CD4-positive, alpha-beta T cell treated with Interleukin-4 for 4 hours (primary cell): ENCODE measurements at places on chromosomes 4 and X.

GRCh38 chr4:101400096-101400495 is 52.8 kb upstream of the PPP3CA start:
- no peak for DNase-seq

- DNase-seq = no peak
Observed at GRCh38 chr4:7829652-7830580, 109.7 kb downstream of the AFAP1 start.

DNA sequence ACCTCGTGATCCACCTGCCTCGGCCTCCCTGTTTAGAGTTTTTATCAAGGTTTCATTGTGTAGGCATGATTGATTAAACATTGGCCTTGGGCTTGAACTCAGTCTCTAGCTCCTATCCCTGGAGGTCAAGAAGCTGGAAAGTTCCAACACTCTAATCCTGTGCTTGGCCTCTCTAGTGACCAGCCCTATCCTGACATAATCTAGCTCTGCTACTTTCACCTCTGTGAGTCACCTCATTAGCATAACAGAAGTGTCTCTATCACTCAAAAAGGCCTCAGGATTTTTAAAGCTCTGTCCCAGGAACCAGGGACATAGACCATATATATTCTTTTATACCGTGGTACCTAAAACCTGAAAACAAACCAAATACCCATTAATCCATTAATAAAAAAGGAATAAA is 377.5 kb downstream of the CENPC start:
- no peak for DNase-seq

- DNase-seq = no peak
Observed at GRCh38 chr4:158259955-158260575, 49.8 kb downstream of the TMEM144 start.

DNA sequence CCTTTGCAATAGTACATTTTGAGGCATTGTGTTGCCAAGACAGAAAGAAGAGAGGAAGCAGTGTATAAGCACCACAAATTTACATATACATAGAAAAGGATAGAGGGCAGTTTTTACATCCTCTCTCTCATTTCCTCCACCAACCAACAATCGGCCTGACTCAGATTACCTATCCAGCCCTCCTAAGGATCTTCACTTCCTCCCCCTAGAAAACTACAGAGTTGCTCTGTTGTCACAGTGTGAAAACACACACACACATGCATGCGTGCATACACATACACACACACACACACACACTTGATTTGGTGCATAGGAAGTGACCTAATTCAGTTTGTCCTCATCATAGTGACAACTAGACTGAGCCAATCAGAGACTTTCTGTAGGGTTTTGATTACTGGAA is 98.8 kb upstream of the SPRY1 start:
- no peak for DNase-seq

DNA sequence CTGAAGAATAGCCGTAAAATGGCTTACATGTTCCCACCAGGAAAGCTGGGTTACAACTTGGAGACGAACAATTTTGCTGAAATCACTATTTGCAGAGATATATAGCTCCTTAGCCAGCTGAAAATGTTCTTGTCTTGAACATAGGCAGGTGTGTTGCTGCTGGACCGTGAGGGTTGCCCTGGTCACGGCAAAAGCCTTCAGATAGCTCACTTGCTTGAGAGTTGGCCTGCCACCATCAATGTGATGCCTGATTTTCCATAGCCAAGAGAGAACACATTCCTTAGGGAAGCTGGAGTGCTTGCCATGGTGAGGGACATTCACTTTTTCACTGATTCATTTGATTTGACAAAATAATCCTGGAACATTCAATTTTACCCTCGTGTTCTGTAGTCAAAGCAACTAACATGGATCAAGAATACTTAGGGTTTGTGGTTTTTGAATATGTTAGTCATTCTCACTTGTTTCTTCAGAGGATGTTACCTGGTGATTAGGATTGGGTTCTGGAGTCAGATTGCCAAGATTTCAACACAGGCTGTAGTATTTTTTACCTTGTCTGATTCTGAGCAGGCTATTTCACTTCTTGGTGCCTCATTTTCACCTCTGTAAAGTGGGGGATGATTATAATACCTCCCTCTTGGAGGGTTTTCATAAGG is 536.9 kb downstream of the RAPGEF2 start:
- DNase-seq = no peak

DNA sequence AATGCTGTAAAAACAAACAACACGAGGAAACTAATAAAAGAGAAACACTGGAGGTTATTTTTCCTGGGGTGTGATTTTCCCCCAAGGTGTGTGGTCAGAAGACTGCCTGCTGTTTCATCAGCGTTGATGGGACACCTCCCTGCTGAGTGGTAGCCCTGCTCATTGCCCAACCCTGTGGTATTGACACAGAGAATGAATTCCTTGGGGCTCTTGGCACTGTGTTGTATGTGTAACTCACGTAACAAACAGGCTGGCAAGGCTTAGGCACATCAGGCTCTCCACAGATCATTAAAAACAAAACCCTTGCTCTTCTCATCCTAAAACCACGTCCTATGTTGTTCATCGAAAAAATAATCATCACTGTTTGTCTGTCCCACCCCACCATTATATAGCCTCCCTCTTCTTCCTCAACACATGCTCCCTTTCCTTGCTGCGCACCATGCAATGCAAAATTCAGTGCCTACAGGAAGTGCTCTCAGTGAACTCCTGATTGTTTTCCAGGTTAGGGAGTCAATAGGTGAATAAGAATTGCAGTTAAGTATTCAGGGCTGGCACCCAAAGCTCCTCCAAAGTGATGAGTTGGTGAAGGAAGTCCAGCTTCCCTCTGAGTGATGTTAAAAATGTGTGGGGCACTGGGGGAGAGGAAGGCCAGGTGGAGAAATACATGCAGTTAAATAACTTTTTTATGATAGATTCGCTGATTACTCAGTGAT is 11.4 kb upstream of the PUDP start:
- no peak for DNase-seq

DNA sequence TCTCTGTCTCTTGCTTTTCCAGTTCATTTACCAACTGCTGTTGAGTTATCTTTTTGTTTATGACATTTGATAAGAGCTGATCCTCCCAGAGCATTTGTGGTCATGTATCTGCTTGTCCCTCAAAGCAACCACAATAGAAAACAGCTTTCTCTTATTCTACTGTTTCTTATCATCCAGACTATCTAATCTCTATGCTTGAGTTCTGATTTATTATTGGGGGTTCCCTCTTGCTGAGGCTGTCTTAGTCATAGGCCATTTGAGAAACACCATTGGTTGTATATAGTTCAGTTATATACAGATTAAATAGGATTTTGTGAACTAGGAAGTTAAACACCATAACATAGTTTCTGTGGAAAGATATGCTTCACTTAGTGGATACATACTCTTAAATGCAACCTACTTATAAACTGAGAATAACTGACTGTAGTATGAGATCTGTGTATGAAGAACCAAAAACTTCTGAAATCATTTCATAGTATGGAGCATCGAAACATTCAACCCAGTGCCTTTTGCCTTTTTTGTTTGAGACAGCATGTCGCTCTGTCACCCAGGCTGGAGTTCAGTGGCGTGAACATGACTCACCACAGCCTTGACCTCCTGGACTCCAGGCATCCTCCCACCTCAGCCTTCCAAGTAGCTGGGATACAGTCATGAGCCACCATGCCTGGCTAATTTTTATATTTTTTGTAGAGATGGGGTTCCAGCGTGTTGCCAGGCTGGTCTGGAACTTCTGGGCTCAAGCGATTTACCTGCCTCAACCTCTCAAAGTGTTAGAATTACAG is 75.8 kb downstream of the STIM2 start:
- peak; percentile 72 for DNase-seq

DNA sequence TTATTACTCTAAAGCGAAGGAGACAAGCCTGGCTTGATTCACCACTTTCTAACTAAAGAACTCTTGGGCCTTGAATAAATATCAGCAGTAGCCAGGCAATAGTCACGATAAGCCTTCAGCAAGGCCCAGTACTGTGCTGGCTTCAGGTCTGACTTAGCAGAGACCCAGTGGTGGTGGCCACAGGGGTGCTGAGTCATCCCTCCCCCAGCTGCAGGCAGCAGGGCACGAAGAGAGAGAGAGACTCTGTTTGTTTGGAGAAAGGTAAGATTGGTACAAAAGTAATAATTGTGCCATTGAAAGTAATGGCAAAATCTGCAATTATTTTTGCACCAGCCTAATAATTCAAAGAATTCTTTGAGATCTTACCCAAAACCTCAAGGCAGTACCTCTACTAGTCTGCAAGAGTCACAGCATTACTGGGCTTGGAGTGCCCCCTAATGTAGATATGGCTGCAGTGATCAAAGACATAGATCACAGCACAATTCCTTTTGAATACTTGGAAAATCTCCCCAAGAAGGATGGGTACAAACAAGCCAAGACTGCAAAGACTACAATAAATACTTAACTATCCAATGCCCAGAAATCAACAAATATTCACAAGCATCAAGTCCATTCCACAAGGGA is 159.5 kb upstream of the USP38 start:
- DNase-seq = no peak

- DNase-seq = no peak
Observed at GRCh38 chrX:46198858-46199257, 346.4 kb downstream of the ZNF674 start.

- DNase-seq = no peak
Observed at GRCh38 chr4:45855857-45856256, 268.0 kb downstream of the GABRG1 start.

DNA sequence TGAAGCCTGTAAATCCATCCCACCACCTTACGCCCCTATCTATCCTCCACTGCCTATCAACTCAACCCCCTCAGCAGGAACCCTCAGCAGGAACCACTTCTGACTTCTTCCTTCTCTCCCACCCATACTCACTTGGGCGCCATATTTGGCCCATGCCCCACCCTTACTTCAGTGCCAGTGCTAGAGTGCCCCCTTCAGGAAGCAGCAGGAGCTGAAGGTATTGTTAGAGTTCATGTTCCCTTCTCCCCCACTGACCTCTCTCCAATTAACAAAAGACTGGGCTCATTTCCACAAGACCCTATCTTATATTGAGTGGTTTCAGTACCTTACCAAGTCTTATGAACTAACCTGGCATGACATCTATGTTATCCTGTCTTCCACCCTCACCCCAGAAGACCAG is 363.1 kb upstream of the SLIT2 start:
- DNase-seq = no peak

GRCh38 chr4:43816116-43816515 is 632.5 kb downstream of the KCTD8 start:
- DNase-seq = no peak

GRCh38 chrX:28189011-28189410 is 207.8 kb upstream of the DCAF8L1 start:
- DNase-seq = no peak

GRCh38 chr4:25096981-25097443 is 63.2 kb downstream of the SEPSECS start:
- no peak for DNase-seq

DNA sequence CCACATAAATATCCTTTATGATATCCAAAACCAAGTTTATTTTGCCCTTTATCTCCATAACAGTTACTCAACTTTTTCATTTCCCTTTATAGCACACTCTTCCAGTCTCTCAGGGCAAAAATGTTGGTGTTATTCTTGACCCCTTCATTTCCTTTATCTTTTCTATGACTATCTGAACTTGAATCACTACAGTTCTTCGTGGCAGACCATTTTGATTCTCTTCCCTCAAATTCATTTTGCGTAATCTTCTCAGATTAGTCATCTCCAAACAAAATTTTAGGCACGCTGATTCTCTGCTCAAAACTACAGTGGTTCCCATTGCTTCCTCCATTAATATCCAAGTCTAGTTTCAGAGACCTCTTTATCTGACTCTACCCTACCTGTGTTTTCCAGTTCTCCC is 26.1 kb downstream of the RUFY3 start:
- DNase-seq = no peak

DNA sequence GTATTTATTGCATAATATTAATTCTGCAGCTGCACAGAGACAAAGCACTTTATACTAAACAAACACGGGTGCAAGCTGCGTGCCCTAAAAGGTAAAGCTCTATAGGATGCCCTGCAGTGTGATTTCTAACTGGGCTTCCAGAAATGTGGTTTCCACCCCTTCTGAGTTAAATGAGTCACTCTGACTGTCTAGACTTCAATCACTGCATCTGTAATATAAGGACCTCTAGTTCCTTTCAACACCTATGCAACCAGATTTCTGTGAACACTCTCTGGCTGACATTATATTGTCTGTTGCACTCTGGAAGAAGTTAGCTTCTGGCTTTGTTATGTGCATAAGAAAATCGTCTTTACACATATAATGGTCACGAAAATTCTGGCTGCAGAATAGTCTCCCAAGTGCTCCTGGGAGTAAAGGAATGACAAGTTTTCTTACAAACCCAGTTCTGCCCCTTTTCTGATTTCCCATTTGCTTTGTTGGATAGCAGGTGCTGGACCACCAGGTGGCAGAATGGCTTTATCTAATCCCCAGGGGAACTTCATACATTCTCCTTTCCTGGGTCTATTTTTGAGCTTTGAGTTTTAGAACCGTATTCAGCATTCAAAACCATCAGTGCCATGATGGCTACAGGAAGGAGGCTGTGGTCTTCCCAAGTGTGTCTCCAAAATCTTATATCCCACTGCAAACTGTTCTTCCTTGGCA is 842.2 kb downstream of the STIM2 start:
- DNase-seq = no peak

DNA sequence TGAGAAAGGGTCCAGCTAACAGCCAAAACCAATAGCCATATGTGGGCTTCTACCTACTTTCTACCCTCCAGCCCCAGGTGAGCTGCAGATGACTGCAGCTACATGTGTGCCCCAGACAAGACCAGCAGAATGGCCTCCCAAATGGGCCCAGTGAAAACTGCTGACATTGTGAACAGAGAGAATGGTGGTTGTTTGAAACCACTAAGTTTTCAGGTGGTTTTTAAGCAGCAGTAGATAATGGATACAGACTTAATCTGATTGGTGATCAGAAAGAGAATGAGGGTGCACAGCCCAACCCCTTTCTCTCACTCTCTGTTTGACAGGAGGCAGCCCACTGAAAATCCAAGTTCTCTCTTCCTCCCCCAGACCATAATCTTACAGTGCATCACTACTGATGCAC is 42.5 kb upstream of the BBS12 start:
- DNase-seq = no peak

GRCh38 chr4:7158081-7158750 is 34.1 kb upstream of the SORCS2 start:
- no peak for DNase-seq

GRCh38 chr4:169398316-169398715 is 127.6 kb upstream of the SH3RF1 start:
- DNase-seq = no peak
